ENCODE measurements at places on chromosomes 5 and 9.

- no peak for DNase-seq
Measured at GRCh38 chr5:75286211-75286773, 49.6 kb upstream of the ANKRD31 start.

- no peak for DNase-seq
Measured at GRCh38 chr9:28922891-28923290, 1349.6 kb upstream of the C9orf72 start.

GRCh38 chr5:143231973-143232812, 171.3 kb downstream of the NR3C1 start:
- DNase-seq, result no peak

DNA sequence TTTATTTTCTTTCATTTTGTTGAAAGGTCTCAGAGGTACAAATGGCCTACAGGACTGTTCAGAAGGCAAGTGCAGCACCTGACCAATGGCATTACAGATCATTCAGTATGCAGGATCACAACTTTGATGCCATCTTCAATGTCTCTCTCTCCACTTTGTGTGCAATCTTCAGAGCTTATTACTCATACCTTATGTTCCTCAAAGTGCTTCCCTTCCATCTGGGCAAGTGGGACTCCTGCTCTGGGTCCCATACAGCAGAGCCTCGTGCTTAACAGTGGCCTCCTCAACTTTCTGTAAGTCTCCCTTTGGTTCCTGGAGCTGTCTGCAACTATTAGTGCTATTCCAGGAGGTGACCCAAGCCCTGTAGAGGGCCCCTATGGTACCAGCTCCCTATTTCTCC, 358.4 kb upstream of the RPS23 start:
- no peak for DNase-seq

GRCh38 chr9:2453106-2453505, 168.5 kb upstream of the VLDLR start:
- DNase-seq, result no peak

DNA sequence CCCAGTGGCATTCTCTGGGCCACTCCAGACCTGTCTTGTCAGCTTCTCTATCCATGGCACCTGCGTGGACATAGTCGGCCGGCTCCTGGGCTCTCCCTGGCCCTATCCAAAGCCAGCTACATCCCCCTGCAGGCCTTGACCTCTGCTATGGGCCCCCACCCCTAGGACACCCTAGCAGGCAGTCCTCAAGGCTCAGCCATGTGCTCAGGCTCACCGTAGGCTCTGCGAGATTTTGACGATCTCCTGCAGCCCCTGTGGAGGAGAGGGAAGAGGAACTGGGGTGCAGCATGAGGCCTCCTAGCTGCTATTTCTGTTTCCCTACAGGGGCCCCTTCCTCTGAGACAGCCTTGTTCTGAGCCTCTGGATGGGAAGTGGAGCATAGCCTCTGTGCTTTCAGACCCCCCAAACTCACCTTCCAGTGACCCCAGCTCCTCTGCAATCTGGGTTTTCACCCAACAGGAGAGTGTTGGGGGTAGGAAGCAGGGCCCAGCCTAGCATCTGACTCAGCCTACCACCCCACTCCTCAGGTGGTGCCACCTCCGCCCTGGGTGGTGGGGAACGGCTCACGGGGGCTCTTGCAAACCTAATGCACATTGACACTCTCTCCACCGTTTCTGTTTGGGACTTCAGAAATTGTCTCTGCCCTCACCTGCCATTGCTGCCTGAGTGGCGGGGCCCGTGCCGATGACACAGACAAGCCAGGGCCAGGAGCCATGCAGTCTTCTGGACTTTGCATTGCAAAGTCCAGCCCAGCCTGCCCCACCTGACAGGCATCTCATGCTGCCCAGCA, 36.7 kb downstream of the HRH2 start:
- no peak for DNase-seq

- no peak for DNase-seq
Measured at GRCh38 chr5:98977723-98978122, 48.9 kb upstream of the CHD1 start.

DNA sequence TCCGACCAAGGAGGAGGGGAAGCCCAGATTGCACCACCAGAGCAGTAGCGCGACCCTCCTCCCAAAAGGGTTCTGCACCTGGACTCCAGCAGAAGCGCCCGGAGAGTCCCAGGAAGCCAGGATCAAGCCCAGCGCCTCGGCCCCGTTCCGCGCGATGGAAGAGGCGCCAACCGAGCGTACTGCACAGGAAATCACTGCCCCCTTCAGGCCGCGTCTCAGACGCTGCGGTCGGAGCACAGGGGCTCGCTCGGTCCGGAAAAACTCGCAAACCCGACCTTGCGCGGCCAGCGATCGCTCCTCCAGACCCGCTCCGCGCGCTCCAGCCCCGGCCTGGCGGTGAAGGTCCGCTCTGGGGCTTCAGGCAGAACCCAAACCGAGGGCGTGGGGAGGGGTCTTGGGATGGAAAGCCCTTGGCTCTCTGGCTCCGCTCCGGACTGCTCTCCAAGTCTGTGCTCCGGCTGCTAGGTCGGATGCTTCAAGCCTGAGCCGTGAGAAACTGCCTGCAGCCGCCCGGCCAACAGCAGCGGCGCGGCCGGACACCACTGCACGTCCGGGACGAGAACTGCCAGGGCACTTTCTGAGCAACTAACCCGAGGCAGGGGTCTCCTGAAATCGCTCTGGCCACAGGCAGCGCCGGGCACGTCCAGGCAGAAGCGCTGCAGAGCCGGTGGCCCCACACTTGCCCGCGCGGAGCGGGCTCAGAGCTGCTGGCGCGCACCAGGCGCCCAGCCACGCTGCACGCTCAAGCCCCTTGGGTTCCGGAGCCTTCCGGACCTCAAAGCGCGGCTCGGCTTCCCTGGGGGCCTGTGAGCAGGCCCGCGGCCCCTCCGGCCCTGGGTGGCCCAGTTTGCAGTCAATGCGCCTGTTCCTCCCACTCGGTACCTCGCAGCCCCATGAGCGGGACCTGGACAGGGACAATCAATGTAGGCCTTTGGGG, 1.3 kb downstream of the GABBR2 start:
- peak; percentile 30 for DNase-seq

DNA sequence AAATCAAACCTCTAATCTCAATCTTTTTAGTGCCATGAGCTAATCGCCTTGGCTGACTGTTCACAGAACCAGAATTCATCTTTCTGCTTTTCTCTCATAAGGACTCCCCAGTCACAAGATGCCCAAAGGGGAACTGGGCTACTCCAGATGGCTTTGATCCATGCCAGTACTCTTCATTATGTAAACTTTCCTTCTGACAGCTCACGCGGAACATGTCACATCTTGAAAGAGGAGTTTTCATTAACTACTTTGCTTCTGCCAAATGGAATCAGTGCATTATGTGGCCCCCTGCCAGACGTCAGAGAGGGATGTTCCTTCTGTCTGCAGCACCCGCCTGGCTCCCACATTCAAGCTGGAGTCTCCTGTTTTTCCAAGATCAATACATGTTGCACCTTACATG, 142.1 kb upstream of the NMUR2 start:
- no peak for DNase-seq

DNA sequence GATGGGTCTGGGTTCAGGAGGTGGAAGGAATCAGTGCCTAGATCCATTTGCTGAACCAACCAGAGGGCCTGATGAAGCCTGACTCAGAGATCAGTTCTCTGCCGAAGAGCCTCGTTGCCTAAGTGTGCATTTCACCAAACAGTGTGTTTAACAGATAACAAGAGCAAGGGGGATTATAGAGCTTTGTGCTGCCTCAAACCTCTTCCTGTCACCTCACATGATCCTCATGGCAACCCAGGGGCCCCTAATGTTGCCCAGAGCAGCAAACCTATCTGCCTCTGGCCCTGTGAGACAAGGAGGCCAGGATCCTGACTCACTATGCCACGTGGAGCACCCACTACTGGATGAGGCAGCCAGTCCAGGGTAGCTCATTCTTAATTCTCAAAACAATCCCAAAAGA, 66.3 kb upstream of the EPB41L4B start:
- DNase-seq, result no peak

GRCh38 chr5:61409568-61409967, 77.5 kb downstream of the ZSWIM6 start:
- DNase-seq, result peak; percentile 87

DNA sequence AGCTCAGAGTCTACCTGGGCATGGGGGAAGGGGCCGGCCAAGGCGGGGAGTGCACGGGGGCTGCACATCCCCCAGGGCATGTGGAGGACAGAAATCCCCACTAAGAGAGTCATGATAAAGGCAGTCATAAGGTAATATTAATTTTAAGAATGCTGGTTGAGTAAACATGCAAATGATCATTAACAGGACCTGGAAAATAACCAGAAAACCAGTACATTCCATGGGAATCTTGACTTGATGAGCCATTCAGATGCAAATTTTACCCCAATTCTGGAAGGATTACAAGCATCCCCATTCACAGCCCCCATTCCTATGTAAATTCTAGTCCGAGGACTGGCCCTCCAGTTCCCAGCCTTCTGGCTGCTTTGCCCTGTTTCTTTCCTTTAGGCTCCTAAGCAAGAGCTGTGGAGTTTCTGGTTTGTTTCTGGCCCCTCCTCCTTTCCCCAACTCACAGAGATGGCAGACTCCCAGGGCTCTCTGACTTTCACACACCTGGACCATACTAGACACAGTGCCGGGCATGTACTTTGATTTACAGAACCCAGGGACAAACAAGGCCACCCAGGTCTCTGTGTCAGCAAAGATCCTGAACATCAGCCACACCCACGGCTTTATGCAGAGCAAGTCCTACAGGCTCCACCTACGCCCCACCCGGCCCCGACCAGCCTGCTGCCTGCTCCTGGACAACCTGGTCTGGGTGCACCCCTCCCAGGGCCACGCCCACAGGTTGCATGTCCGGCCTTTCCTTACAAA, 62.7 kb downstream of the SEMA4D start:
- DNase-seq, result no peak

- DNase-seq, result no peak
Measured at GRCh38 chr9:98234245-98234825, 21.1 kb downstream of the TBC1D2 start.

GRCh38 chr9:138014563-138014945, 137.0 kb downstream of the CACNA1B start:
- DNase-seq, result no peak

- no peak for DNase-seq
Measured at GRCh38 chr9:16701347-16701746, 169.1 kb downstream of the BNC2 start.

DNA sequence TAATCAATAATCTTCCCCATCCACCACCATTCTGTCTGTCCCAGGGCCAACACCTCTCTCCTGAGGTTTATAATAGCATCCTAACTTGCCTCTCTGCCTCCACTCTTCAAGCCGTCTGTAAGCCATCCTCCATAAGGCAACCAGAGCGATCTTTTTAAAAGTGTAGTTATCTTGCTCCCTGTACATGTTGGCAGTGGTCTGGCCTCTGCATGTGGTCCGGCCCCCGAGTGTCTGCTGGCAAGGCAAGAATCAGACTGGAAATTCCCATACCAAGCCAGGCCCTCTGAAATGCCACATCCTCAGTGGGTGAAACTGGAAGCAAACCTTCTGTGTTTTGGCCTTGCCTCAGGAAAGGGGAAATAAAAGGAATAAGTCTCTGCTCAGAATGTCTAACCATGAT, 17.0 kb downstream of the TTLL11 start:
- DNase-seq, result no peak
